ENCODE measurements at places on chromosomes 12 and 14.
A peak's percentile ranks its signal among the peaks of the same experiment; 100 is the strongest.

GRCh38 chr14:50344116-50344775 is 32.1 kb downstream of the DMAC2L start:
- no peak for DNase-seq

GRCh38 chr12:99043319-99043914 is 398.3 kb downstream of the APAF1 start:
- DNase-seq: peak; percentile 42

GRCh38 chr14:98259881-98260280 is 1012.1 kb downstream of the BCL11B start:
- no peak for DNase-seq

- DNase-seq: peak; percentile 44
Measured at GRCh38 chr14:23562822-23563472, 4.6 kb downstream of the AP1G2 start.

GRCh38 chr12:20547816-20548575 is 147.1 kb upstream of the SLCO1C1 start:
- no peak for DNase-seq

- DNase-seq: no peak
Measured at GRCh38 chr12:109716512-109717389, 3.1 kb downstream of the FAM222A start.

- DNase-seq: no peak
Measured at GRCh38 chr12:62647586-62647985, 181.0 kb downstream of the MON2 start.

DNA sequence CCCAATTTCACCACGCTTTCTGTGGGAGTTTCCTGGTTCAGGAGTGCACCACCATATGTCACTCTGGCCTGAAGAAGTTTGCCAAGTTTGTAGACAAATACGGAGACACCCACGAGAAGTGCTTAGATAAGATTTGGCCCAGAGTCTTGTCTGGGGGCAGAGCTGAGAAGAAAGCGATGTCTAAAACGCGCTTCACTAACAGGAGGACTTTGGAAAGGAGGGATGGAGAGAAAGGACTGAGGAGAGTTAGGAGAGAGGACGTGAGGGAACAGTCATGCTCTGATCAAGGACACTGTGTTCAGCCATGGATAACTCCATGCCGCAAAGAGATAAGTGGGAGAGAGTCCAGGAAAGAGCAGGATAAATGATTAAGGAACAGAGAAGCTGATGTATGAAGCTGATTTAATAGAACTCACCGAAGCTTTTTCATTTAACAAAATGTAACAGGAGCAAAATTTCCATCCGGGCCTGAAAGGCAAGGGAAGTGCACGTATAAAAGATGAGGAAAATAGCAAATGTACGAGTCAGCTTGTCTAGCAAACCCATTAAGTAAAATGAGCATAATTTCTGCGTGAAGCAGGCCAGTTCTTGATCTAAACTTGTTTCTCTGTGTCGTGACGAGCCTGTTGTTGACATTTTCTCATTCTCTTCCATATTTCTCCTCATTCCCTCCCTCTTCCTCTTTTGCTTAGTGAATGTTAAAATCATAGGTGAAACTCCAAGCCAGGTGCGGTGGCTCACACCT is 23.4 kb upstream of the MAP3K9 start:
- DNase-seq: no peak

- no peak for DNase-seq
Measured at GRCh38 chr12:43008953-43009845, 419.7 kb upstream of the PRICKLE1 start.

DNA sequence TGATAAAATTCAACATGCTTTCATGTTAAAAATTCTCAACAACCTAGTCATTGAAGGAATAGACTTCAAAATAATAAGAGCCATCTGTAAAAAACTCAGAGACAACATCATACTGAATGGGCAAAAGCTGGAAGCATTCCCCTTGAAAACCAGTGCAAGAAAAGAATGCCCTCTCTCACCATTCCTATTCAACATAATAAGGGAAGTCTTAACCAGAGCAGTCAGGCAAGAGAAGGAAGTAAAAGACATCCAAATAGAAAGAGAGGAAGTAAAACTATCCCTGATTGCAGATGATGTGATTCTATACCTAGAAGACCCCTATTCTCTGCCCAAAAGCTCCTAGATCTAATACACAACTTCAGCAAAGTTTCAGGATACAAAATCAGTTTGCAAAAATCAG is 52.9 kb downstream of the APOBEC1 start:
- no peak for DNase-seq

- DNase-seq: no peak
Measured at GRCh38 chr14:45406942-45407341, 153.9 kb upstream of the MIS18BP1 start.

DNA sequence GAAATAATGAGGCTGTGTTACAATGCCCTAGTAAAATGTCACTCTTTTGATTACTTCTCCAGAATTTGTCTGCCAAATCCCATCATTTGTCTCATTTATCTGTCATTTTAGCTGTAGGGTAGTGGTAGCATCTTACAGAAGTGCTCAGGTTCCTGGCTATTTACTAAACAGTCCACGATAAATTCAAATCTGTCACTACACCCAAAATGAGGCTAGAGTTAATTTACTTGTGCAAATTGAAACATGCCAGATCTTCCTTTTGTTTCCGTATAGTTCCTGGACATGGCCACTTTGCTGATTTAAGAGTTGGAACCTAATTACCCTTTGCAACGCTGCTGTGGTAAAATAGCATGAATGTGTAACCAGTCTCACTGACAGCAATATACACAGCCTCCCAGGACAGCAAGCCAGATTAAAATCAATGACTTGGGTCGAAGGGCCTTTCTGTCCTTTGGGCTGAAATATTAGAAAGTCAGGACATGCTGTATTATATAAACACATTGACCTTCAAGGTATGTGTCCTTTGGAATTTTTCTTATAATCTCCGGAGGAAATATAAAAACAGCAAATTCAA is 485.4 kb downstream of the MDGA2 start:
- no peak for DNase-seq

DNA sequence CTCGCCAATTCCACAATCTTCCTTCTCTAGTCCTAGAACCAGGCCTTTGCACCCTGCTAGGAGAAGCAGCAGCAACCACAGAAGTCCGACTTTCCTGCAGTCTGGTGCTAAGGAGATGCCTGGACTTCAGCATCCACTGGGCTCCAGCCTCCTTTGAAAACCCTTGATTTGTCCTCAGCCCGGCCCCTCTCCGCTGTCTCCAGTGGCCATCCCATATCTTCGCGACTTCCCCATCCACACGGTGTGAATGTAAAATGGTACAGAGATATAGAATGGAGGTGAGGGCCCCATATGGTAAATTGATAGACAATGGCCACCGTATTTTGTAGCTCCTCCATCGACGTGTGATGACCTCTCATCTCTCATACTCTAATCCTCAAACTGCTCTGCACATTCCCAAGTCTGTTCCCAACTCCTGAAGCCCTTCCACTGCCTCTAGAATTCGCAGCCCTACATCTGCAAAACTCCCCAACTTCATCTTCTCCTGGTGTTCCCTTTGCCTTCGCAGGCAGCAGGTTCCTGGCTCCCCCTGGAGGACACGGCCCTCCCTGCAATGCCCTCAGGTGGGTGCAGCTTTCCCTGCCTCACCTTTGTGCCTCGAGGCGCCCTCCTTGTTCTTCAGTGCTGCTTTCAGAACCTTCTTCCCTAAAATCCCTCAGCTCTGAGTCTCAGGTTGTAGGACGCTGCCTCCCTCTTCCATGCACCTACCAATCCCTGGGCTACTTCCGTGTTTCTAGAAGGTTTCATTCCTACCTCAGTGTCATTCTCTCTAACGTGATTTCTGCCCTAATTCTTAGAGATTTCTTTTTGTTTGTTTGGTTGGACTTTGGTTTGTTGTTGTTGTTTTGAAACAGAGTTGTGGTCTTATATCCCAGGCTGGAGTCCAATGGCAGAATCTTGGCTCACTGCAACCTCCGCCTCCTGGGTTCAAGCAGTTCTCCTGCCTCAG is 36.7 kb downstream of the TMBIM6 start:
- no peak for DNase-seq

GRCh38 chr12:27534765-27535161 is 10.8 kb downstream of the PPFIBP1 start:
- no peak for DNase-seq

- DNase-seq: peak; percentile 71
Measured at GRCh38 chr14:23153851-23154796, 29.3 kb downstream of the SLC7A8 start.

- no peak for DNase-seq
Measured at GRCh38 chr12:57188090-57188425, 28.5 kb upstream of the NXPH4 start.

- no peak for DNase-seq
Measured at GRCh38 chr14:59214702-59215302, 26.3 kb downstream of the DAAM1 start.

GRCh38 chr14:30980980-30981379 is 44.5 kb upstream of the AP4S1 start:
- DNase-seq: no peak

- DNase-seq: no peak
Measured at GRCh38 chr14:69008421-69008884, 29.4 kb upstream of the ACTN1 start.

DNA sequence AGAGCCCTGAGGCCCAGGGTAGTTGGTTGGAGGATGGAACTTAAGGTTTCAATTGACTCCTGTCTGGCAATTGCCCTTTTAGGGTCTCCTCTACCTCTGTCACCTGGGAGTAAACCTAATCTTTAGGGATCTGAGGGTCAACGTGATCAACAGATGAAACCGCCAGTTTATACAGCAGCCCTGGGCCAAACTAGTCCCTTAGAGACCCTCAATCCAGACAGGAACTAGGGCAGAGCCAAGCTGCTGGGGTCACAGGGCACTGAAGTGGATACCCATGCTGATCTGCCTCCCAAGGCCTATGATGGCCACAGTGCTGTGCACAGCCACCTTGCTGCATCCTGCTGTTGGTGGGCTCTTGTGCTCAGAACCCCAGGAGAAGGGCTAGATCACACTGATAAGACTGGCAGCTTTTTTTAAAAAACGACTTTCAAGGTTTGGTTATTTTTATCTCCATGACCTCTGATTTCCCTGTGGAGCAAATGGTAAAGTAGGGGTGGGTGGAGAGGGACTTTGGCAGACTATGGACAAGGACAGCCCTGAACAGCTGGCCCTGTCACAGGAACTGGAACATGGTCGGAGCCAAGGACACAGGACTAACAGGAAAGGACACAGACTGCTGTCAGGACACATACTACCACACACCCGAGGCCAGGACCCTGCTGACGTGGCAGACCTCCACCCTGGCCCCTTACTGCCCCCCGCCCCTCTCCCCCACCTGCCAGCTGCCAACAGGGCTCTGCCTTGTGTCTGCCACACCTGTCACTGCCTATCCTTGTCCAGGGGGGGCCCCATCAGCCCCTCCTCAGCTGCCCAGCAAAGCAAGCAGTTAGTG is 474 bp downstream of the FITM1 start:
- no peak for DNase-seq

- no peak for DNase-seq
Measured at GRCh38 chr12:79301181-79301580, 389.6 kb downstream of the PAWR start.

- DNase-seq: no peak
Measured at GRCh38 chr14:63897721-63898163, 44.9 kb downstream of the SYNE2 start.

- no peak for DNase-seq
Measured at GRCh38 chr14:73502017-73502619, 11.4 kb downstream of the RIOX1 start.

Data from omental fat pad (tissue), 4 donors.